ENCODE measurements at places on chromosomes 7 and 10. TPM values are rescaled to one million over a fixed set of nuclear protein-coding genes. Genes with fewer than 3 reads are reported as not detected.

OR2A5 gene
- total RNA-seq = not detected

AKR1C4 gene
- 292 TPM for total RNA-seq

GPNMB gene
- total RNA-seq = 5.0 TPM

HMX2 gene
- not detected for total RNA-seq

OR2A1 gene
- total RNA-seq = not detected

HOXA3 gene
- total RNA-seq = 0.30 TPM
